Stimulated activated CD8-positive, alpha-beta memory T cell treated with anti-CD3 and anti-CD28 coated beads, Interleukin-2, amount 100 ng/mL, for 1 hour (primary cell): ENCODE measurements at places on chromosomes 1 and 21.

- no peak for DNase-seq
These were observed 67.7 kb downstream of the FCRL5 start for GRCh38 chr1:157484573-157484972.

DNA sequence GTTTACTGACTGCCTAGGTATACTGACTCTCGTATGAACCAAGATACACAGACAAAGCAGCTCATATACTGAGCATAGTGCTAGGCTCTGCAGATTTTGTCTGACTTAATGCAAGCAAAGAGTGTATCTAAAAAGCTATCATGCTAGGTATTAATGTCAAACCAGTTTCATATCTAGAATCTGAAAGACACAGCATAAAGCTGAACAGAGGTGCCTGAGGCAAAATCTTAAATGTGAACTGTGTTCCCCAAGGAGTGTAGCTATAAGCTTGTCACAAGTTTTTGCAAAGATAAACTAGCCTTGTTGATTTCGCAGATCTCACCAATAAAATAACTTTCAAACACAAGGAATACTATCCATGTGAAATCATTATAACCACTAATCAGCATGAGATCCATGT lies 18.1 kb downstream of the JAK1 start:
- DNase-seq, result no peak

GRCh38 chr1:178528953-178529335 lies 16.0 kb downstream of the TEX35 start:
- DNase-seq, result no peak

- no peak for DNase-seq
These were observed 16.3 kb downstream of the TLR5 start for GRCh38 chr1:223126741-223127140.

- DNase-seq, result no peak
These were observed 29.2 kb downstream of the OLFML3 start for GRCh38 chr1:114008480-114008941.

GRCh38 chr1:5704561-5705514 lies 287.4 kb downstream of the NPHP4 start:
- DNase-seq, result no peak

DNA sequence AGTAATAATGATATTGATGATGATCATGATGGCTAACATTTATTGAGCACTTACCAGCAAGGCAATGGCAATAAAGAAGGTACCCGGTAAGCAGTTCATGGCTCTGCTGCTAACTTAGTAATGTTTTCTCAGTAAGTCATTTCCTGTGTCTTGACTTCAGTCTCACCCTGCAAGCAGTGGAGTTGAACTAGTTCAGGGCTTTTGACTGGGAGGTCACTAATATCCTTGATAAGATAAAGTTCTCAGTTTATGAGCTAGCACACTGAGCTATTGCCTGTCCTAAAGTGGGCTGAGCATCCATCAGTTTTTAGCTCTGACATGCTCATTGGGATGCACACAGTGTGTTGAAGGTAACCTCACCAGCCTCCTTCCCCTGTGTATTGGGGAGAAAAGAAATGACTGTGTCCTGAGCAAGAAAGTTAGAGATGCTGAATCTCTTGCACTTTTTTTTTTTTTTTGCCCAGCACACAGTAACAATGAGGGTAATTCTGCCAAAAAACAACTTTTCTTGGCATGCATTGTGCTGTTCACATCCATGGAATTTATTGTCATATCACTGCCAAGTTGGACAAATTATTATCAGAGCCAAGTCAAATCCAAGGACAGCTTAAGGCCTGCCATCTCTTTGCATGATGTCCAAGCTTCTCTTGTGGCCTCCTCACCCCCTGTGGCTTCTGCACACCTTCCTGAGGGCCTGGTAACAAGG lies 55.5 kb upstream of the GADD45A start:
- DNase-seq, result no peak

DNA sequence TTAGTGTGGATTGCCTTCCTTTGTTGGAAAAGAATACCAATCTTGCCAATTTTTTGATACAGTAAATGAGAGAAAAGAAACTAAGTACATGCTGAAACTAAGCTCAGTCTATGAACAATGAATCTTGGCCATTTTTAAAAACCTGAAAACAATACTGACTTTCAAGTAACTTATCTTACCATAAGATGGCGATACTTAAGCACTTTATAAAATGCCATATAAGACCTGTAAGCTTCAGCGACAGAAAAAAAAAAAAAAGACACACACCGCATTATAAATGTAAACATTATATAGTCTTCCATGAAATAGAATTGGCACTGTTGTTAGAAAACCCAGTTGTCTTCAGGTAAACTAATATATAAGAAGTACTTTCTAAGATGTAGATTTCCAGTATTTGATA lies 3.0 kb downstream of the OLFM3 start:
- DNase-seq, result no peak

GRCh38 chr1:194118086-194118485 lies 931.7 kb upstream of the B3GALT2 start:
- no peak for DNase-seq

- no peak for DNase-seq
These were observed 19.9 kb downstream of the HUNK start for GRCh38 chr21:31892686-31893085.

GRCh38 chr1:160837558-160838205 lies 25.0 kb downstream of the CD244 start:
- peak; percentile 73 for DNase-seq

DNA sequence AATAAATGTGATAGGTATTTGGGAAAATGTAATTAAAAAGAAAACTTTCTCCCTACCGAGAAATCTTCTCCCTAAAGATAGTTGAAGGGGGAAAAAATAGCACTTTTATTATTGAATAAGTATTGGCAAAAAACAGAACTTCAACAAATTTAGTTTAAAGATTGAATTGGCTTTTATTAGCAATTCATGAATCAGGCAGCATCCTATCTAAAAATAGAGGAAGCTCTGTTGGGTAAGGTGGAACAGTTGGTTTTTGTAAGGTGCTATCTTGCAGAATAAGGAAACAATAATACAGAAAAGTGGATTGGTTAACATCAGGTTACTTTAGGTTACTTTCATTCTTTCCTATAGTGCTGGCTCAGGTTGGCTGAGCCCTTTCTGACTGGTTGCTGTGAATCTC lies 62.8 kb downstream of the FH start:
- no peak for DNase-seq

- no peak for DNase-seq
These were observed 13.4 kb upstream of the PKP1 start for GRCh38 chr1:201269900-201270410.

DNA sequence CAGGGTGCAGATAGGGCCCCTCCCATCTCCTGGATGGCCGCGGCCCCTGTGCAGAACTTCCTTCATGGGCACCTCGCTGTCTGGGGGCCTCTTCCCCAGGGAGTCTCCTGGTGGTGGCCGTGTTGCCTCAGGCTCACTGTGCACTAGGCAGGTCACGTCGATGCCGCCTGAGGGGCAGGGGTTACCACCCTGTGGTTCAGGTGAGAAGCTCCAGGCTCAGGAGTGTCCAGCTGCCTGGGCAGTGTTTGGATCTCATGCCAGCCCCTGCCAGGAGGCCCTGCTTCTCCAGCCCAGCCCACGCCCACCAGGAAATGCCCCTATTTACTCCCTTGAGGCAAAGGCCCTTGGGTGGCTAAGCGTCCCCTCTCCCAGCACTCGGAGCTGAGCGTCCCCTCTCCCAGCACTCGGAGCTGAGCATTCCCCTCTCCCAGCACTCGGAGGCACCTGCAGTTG lies 2.1 kb downstream of the ITGB2 start:
- DNase-seq, result no peak
